ENCODE measurements at places on chromosomes 1 and 21.
A peak's percentile ranks its signal among the peaks of the same experiment; 100 is the strongest.

DNA sequence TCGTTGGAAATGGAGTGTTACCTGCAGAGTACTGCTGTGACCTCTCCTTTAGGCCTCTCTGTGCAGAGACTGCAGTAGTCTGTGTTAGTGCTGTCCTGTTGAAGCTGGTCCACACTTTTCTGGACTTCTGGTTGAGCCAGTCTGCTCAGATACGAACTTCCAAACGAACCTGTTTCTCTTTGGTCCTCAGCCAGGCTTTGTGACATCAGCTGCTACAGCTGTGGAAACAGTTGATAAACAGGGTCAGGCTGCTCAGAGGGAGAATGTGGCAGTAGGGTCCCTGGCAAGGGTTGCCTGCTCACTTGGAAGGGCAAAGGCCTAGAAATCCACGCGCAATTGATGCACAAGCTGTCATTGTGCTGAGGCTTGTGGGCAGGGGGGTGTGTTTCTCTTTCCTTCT lies 98.8 kb downstream of the NOS1AP start:
- no peak for DNase-seq

DNA sequence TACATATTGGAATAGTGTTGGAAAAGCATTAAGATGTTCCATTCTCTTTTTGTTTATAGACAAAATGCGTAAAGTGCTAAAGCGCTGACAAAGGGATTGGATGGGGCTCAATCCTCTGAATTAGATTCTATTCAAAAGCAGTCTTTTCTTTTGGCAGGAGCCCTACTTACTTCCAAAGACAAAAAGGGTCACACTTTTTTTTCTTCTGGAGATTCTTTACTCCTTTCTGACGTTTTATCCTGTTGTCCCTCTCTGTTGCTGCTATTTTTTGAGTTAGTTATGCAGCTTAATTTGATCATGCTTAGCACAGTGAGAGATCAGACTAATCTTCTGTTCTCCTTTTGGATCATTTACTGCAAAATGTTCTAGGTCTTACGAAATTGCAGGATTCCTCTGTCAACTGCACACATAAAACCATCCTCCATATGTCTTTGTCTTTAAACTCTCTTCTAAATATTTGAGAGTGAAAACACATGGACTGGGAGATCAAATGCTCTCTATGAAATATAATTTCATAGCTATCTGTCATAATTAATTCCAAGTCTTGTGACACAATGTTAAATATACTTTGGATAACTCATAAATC lies 656.4 kb upstream of the ADGRL2 start:
- no peak for DNase-seq

DNA sequence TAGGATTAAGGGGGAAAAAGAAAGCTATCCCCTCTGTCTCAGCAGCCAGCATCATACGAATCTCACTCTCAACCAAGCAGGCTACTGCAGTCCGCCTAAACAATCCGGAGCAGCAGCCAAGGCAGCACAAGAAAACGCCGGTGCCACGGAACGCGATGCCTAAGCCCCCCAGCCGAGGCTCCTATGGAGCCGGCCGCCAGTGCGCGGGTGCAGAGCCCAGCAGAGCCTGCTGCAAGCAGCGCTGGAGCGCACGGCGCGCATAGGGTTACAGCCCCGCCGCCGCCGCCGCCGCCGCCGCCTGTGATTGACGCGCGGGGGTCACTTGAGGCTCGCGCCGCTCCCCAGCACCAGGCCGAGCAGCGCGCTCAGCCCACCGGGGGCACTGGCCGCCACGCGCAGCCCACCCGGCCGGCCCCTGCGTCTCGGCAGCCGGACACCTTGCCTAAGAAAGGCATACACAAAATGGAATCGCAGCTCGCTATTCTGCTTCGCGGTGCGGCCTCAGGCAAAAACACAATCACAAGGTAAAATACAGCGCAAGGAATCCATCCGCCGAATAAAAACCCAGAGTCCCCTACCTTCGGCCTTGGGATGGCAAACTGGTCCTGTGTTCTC lies 780 bp downstream of the HIVEP3 start:
- peak; percentile 25 for DNase-seq

DNA sequence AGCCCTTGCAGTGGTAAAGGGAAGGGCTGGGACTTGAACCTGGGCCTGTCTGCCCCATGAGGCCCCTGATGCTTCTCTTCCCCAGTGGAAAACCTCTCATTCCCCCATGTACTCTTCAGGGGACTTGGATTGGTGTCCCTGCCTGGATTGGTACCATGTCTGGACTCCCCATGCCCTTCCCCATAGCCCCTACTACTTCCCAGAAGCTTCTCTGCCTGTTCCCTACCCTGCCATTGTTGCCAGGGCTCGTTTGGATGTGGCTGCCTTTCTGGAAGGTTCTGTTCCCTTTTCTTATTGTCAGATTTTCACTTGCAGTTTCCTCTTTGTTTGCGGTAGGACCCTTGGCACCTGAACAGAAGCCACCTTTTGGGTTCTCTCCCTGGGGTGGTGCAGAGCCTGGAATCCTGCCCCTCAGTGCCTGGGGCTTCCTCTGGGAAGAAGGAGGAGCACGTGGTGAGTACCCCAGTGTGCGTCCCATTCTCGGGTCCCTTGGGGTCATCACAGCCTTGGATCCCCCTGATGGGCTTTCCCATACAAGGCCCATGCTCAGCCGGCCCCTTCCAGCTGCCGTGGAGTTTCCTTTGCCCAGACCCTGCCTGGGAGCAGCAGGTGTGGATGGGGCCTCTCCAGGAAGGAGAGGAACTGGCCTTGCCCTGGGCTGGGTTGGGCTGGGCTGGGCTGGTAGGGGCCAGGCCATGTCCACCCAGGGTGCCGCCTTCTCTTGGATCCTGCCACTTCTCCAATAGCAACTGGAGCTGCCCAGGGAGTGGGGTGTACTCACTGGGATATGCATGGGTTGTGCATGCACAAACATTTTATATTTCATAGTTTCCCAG lies 281.1 kb downstream of the PTPRU start:
- no peak for DNase-seq

- no peak for DNase-seq
These were observed 796.2 kb downstream of the PLA2G4A start for GRCh38 chr1:187624812-187625545.

DNA sequence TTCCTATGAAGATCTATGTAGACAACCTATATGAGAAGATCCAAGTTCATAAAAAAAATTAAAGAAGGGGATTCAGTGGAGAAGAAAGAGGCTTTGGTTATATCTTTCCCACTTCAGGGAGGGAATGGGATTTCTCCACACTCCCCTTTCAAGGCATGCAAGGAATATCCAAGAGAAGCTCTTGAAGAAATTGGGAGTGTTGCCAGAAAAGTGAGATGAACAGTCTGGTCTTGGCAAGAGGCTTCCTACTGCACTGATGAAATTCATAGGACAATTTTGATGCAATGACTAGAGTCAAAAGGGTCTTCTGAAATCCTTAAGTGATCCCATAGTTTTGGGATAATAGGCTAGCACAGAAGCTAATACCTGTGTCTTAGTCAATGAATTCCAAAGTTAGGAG lies 153.0 kb downstream of the KCTD3 start:
- no peak for DNase-seq

DNA sequence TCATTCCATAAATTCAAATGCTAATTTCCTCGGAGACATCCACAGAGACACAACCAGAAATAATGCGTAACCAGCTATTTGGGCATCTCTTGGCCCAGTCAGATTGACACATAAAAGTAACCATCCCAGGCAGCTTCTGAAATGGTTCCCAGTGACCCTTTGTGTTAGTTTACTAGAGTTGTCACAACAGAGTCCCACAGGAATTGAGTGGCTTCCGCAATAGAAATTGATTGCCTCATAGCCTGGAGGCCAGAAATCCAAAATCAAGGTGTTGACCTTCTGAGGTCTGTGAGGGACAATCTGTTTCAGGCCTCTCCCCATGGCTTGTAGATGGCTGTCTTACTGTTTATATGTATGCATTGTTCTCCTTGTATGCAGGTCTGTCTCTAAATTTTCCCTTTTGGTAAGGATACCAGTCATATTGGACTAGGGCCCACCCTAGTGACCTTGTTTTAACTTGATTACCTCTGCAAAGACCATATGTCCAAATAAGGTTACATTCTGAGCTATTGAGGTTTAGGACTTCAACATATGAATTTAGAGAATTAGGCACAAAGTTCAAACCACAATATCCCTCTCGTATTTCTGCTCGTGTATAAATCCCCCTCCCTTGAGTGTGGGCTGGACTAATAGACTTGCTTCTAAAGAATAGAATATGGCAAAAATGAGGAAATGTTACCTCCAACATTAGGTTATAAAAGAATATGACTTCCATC lies 78.2 kb upstream of the FGGY start:
- DNase-seq: no peak

DNA sequence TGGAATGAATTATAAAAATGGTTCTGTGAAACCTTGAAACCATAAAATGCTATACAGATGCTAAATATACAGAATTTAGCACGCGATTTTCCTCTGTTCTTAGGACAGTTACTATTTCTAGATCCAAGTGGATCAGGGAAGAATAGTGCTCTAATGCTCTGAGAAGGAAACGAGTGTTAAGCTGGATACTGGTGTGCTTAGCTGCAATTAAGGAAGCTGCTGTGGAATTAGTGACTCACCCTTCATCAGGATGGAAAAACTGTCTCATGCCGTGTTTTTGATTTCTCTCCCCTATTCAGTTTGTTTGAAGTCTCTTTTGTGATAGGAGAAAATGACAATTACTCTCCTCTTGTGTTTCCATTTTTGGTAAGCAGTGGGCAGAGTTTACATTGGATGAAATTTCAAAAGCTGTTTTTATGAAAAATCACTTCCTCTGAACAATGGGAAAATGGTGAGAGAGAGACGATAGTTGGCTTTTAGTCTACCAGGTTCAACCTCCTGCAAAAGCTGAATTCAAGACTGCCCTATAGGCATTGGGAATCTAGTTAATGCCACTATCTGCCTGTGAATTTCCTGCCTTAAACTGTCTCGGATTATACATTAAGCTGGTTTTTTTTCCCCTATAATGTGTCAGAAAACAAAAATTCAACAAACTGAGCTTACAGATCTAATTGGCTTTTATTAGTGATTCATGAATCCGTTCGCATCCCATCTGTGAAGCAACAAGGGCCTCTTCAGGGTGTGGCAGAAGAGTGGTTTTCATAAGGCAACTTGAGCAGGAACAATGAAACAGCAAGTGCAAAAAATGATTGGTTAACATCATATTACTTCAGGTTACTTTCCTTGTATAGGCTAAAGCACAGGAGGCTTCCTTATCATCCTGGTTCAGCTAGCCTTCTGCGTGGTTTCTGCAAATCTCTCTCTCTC lies 179.8 kb downstream of the ST6GALNAC3 start:
- no peak for DNase-seq

DNA sequence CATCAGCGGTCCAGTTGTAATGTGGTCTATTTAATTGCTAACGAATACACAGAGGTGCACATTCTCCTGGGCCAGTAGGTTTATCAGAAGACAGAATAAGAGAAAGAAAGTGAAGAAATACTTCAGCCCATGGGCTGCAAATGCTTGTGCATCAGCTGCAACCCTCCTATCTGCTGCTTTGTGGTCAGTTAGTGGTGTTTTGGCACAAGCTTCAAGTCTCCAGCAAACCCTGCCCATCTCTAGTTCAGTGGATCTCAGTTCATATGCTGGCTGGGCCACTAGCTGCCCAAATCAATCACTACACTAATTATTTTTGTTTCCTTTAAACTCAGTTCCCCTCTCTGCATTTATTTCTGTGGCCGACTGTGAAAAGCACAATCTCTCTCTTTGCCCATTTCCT lies 124.2 kb downstream of the KCNJ6 start:
- no peak for DNase-seq

DNA sequence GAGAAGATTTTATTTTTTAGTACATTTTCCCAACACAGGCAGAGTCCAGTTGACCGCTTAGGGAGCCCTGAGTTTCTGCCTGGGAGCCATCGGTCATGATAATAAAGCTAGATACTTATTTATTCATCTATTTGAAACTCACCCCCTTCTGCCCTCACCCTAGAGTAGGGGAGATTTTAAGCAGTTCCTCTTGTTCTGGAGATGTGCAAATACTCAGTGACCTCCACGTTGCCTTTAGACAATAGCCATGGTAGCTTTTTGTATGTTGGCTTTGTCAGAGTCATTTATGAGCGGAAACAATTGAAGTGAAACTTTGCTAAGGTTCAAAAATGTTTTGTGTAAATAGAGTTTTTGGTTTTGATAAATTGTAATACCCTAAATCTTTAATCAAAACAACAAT lies 45.7 kb upstream of the PLPPR4 start:
- no peak for DNase-seq

- no peak for DNase-seq
These were observed 303.2 kb upstream of the FAM78B start for GRCh38 chr1:166470014-166470413.

DNA sequence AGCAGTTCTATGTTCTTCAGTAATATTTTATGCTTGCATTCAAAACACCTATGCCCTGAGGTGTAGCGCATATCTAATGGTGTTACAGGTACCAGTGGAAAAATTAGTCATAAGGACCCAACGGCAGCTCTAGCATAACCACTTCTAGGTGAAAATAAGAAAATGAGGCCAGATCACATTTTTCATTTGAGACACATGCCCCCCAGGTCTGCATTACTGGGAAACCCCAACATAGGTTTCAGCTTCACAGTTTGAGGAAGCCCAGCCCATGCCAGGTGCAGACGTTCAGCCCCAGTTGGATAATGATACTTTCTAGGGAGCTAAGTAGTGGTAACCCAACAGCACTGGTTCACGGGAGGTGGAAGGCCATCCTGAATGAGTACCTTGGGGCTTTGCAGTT lies 129.8 kb downstream of the CNIH3 start:
- DNase-seq: no peak

- no peak for DNase-seq
These were observed 111.1 kb upstream of the ETV3 start for GRCh38 chr1:157249326-157249725.

DNA sequence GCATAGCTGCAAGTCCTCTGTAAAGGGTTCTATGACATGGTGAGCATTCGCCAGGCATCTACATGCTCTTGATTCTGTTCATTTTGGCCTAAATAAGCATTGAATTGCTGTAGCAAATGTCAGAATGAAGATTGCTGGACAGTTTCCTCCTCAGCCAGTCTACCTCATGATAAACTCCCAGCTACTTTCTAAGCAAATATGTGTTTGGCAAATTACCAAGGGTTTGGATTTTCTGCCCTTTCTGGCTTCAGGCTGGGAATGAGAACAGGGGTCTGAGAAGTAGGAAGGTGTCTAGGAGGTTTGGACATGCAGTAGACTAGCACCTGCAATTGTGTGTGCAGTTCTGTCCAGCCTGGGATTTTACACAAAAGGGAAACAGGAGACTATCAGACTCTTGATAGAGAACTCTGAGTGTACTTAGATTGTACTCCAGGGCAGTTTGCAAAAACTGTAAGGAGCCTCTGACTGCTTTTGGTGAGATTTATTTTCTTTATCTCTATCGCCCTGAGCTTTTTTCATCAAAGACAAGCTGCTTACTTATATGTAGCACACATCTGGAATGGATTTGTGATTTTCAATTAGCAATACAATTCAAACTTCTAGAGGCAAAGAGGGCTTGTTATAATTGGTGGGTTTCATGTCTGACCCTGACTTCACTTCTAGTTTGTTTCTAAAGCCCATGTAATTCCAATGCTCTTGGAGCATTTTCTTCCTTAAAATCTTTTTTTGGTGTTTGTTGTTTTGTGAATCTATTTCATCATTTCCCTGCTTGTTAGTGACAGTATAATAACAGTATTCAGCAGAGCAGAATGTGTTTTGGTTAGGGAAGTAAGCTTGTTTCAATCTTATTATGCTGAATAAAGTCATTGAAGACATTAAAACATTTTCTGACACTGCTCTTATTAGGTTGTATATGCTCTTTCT lies 150.8 kb downstream of the VPS13D start:
- no peak for DNase-seq

GRCh38 chr1:240906477-240906876 lies 294.5 kb upstream of the GREM2 start:
- DNase-seq: no peak

GRCh38 chr1:72634946-72635345 lies 352.6 kb upstream of the NEGR1 start:
- no peak for DNase-seq

All from SK-N-DZ (cell line).